ENCODE measurements at places on chromosomes 11 and 22. TPM values are rescaled to one million over a fixed set of nuclear protein-coding genes. Genes with fewer than 3 reads are reported as not detected.

DNA sequence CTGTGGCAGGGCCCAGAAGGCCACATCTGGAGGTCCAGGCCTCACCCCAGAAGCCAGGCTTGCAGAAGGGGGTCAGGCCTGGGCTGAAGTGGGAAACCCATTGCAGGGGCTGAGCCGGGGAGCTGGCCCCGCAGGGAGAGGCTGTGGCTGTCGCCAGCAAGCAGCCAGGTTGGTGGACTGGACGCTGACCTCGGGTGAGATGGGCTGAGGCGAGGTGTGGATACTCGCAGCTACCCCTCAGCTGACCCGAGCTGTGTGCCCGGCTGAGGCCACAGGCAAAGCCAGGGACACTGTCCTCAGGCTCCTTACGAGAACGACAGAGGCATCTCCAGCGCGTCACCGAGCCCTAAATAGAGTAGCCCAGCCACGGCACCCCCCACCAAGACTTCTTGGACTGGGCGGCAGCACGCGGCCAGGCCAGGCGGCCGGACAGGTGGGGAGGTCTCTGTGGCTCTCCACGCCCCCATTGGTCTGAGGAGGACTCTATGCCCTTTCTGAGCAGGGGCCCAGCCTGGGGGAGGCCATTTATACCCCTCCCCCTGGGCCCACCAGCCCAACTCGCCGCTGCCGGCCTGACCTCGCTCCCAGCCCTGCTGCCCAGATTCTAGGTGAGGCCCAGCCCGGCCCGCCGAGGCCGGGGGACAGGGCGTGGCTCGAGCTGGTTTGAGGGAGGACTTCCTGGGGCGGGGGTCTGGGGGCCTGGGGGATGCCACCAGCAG is at the start of gene TNNI2:
Gene TNNI2 (plus strand): TSS at position 556 of the 719 bp plus-strand sequence. CDS start 716 bp downstream, outside the sequence.
- no peak for DNase-seq

DNA sequence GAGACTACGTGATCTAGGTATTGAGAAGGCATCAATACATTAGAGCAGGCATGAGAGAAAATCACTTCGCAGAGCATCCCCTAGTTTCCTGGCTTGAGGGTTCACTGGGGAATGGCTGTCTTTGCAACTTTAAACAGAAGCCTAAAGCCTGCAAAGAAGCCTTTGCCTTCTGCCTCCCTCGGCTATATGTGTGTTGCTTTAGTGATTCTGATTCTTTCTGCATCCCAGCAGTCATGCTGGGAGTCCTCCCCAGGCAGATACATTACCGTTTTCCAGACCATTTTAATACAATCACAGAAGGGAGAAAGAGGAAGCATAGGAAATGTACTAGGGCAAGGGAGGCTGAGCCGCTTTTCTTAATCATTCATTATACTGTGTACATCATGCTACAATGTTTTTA is 773.2 kb upstream of the LRRC4C start:
- no peak for DNase-seq

- no peak for DNase-seq
Observed at GRCh38 chr11:11864803-11865202, 23.0 kb downstream of the USP47 start.

DNA sequence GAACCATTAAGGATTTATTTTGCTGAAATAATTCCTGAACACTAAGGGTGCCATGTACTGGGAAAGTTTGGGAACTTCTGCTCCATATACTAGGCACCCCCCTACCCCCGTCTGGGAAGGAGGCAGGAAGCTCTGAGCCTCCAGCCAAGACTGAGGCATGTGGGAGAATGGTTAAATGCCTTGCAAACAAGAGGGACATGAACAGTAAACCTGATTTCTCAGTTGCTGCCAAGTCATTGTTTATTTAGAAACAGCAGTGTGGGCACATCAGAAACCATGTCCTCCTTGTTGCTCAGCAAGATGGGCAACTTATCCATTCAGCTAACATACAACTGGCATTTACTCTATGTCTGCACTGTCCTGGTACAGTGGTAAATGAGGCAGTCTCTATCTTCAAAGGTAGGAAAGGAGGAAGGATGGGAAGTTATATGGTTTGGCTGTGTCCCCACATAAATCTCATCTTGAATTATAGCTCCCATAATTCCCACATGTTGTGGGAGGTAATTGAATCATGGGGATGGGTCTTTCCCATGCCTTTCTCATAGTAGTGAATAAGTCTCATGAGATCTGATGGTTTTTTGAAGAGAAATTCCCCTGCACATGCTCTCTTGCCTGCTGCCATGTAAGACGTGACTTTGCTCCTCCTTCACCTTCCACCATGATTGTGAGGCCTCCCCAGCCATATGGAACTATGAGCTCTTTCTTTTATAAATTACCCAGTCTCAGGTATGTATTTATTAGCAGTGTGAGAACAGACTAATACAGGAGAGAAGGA is 459.1 kb downstream of the MIAT start:
- no peak for DNase-seq

GRCh38 chr11:90204832-90205646 is 17.8 kb downstream of the CHORDC1 start:
- peak; percentile 17 for DNase-seq

DNA sequence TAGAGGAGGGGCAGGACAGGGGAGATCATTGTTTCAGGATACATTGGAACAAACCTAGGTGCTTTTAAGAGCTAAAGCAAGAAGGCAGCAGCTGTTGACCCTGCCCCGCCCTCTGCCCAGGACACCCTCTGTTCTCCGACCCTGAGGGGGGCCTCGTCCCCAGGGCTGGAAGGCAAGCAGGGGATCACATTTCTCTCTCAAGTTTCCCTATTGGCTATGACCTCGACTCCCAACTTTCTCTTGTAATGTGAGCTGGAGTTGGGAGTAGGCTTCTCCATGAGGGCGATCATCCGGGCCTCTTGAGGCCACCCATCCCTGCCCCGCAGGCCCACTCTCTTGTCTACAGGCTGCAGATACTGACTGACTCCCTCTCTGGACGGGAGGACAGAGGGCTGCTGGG is 37.7 kb downstream of the DSCAML1 start:
- no peak for DNase-seq

GRCh38 chr11:57484141-57484710 is 23.9 kb downstream of the RTN4RL2 start:
- DNase-seq = no peak

DNA sequence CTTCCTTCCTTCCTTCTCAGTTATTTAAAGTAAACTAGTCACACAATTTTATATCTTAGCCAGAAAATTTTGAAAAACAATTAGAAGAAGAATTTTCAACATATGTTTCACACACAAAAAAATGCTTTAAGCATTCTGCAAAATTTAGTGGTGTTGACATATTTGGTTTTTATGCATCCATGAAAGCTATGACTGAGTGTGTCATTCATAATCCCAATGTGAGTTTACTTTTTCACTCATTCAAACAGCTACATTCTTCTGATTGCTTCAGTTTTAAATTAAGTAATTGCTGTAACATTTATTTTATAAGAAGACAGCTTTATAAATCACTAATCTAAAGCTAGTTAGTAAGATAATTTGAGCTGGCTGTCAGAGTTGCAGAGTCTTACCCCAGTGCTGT is 453.5 kb downstream of the LRRC4C start:
- DNase-seq = no peak

DNA sequence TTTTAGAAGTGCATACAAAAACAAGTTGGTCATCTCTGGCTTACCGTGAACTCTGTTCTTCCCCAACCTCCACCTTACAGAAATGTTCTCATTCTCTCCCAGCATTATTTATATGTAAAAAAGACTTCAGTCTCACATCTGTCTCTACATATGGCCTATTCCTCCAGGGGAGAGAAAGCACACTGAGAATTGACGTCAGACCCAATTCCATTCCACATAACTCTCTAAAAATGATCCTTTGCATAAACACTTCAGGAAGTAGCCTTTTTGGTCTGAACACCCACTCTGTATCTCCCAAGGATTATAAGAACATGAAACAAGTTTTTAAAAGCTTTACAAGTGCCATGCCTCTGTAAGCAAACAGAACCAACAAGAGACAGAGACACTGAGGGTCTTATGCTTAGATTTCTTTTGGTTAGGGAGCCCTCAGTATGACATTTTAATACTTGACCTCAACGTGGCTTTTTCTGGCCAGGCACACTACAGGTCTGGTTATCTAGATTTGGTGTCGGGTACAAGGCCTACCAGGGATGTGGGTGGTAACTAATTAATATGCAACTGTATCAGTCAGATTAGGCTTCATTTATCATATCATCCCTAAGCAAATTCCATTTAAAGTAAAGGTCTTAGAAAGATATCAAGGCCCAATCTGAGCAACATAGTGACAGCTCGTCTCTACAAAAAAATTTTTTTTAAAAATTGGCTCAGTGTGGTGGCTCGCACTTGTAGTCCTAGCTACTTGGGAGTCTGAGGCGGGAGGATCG is 48.5 kb upstream of the PPP2R1B start:
- no peak for DNase-seq

- no peak for DNase-seq
Observed at GRCh38 chr22:17795661-17796548, 21.6 kb upstream of the BID start.

DNA sequence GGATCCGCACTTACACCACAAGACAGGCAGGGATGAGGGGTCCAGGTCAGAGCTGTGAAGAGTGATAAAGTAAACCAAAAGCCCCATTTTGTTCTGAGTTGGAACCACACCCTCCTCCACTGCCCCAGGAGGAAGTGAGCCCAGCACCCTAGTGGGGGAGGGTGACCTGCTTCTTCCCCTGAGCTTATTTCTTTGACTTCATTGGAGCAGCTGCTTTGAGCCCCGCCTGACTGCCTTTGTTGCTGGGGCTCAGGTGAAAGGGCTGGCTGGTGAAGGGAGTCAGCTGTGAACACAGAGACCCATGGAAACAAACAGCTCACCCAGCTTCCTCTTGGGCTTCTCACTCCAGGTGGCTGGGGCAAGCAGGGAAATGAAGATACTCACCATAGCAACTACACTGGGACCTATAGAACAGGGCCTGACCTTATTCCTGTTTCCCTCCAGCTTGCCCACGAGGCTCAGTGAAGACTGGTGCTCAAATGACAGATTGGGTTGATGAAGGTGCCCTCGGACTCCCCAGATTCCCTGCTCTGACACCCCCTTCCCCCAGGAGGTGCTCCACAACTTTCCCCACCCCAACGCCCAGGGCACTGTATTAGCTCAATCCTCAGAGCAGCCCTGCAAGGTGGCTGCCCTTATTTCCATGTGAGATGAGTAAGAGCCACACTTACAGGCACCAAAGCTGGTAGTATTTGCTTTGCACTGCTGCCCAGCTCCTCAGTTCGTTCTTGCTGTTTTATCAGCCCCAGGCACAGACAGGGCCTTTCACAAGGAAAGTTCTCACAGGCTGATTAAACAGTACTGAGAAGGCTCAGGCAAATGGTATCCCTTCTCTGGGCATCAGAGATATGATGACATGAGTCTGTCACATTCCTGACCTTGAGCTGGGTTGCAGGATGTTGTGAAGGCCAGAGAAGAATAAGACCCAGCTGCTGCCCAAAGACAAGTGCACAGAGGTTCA is 2.4 kb downstream of the UCP2 start:
- DNase-seq = peak; percentile 90

ZNRF3 gene
- total RNA-seq = 2.0 TPM

MS4A7 gene
- not detected for total RNA-seq

APOC3 gene
- not detected for total RNA-seq

CYTH4 gene
- 33.4 TPM for total RNA-seq

METTL15 gene
- 20.4 TPM for total RNA-seq

KREMEN1 gene
- 0.11 TPM for total RNA-seq

C11orf21 gene
- 2.1 TPM for total RNA-seq

GSTT2B gene
- total RNA-seq = not detected

All from activated CD8-positive, alpha-beta T cell treated with anti-CD3 and anti-CD28 coated beads for 36 hours (primary cell).